AG10803 (cell line): ENCODE measurements at places on chromosomes 7 and 10.
A peak's percentile ranks its signal among the peaks of the same experiment; 100 is the strongest.

DNA sequence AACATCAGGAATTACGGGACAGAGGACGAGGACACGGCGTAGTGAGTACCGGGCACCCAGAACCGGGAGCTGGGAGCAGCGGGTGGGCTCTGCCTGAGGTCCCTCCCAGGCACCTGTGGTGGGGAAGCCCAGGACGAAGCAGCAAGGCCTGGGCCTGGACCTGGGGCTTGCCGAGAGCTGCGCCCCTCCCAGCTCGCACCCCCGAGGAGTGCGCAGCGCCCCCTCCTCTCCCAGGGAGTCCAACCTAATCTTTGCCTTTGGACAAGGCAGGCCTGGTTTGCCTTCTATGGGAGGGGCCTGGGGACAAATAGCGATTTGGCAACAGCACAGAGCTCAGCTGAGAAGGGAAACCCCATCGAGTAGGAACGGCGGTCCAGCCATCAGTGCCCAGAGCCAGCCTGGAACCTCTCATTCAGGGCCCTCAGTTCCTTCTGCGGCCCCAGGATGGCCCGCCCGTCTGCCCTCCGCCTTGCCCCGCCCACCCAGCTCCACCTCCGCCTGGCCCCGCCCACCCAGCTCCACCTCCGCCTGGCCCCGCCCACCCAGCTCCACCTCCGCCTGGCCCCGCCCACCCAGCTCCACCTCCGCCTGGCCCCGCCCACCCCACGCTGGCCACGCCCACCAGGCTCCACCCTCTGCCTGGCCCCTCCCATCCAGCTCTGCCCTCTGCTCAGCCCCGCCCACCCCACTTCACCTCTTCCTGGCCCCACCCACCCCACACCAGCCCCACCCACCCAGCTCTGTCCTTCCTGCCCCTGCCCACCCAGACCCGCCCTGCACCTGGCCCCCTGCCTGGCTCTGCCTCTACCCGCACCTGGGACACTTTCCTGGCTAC, 32.5 kb upstream of the KNDC1 start:
- no peak for DNase-seq

DNA sequence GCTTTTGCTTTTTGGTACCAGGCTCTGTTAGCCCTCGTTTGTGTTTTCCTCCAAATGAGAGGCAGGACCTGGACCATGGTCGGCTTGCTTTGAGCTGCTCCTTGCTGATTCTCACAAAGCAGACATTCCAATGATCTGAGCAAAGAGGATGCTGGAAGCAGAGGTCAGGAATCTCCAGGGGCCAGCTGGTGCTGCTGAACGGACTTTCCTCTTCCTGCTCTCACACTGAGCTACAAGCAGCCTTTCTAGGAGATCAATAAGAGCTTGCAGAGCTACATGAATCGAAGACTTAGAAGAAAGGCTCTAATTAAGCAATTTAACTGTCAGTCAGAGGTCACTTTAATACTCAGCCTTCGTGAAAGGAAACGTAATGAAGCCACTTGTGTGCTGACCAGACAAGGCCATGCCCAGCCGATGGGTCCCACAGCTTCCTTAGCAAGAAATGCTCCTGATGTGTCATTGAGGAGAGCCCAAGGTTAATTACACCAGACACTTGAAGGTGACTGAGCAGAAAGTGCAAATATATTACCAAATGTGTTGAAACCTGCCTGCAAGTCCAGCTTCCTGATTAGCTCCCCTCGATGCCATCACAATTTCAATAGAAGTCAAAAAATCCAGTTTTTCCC, 151.3 kb upstream of the RSU1 start:
- peak; percentile 89 for DNase-seq

DNA sequence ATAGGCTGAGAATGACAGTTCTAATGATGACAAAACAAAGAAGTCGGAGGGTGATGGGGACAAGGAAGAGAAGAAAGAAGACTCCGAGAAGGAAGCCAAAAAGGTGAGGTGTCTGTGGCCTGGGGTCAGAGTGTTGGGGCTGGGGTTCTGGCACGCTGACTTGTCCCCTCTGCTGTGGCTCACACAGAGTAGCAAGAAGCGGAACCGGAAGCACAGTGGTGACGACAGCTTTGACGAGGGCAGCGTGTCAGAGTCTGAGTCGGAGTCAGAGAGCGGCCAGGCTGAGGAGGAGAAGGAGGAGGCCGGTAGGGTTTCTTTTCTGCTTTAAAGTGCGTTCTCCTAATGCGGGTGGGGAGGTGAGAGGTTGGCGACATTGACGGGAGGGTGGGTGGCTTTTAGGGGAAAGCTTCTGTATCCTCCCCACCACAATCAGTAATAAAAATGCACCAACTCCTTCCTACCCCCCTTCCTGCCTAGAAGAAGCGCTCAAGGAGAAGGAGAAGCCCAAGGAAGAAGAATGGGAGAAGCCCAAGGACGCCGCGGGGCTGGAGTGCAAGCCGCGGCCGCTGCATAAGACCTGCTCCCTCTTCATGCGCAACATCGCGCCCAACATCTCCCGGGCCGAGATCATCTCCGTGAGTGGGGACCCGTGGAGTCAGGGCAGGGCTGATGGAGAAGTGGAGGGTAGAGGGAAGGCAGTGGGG, 4.6 kb downstream of the UFSP1 start:
- DNase-seq: no peak

DNA sequence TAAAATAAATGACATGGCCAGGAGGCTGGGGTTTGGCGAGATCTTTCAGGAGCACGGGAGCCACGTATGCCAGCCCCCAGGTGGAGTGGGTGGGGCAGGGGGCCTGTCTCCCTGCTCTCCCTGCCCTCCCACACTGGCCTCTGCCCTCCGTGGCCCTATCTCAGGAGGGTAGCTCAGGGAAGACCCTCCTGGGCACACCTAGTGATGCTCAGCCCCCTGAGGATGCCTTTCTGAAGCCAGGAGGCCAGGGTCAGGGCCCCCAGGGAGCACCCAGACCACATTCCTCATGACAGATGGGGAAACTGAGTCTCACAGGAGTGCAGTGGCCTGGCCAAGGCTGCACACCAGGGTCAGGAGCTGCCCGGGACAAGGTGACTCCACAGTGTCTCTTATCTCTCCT, 223.4 kb downstream of the ELFN1 start:
- no peak for DNase-seq

- no peak for DNase-seq
These were observed 58.3 kb downstream of the CYP26A1 start for GRCh38 chr10:93131986-93132385.

GRCh38 chr7:78020874-78021249, 222.3 kb downstream of the PHTF2 start:
- peak; percentile 23 for DNase-seq

DNA sequence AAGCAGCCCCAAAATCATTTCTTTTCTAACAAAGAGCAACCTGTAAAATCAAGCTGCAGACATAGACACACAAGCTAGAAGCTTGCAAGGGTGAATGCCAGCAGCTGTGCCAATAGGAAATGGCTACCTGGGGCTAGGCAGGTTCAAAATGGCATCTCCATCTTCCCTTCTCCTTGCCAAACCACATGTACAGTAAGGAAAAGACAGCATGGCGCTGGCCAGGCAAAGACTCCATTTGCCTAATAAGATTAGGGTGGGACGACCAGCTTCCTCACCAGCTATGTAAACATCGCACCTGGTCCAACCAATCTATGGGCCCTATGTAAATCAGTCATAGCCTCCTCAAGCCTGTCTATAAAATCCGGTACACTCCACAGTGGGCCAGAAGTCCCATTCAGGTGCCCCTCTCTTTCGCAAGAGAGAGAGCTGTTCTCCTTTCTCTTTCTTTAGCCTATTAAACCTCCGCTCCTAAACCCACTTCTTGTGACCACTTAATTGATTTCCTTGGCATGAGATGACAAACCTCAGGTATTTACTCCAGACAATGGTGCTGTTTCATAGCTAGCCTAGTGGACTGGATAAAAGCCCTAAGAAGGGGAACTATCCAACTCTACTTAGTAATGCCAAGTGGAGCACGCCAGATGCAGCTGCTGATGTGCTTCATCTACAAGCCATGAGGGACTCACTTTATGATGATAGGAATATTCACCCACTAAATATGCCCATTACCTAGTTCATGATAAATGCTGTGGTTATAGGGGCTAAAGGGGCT, 44.1 kb downstream of the HTR7 start:
- no peak for DNase-seq

GRCh38 chr10:61642150-61642571, 20.6 kb upstream of the CABCOCO1 start:
- DNase-seq: peak; percentile 12

- DNase-seq: no peak
These were observed 49.1 kb upstream of the FXYD4 start for GRCh38 chr10:43322331-43322730.

GRCh38 chr10:63646491-63646890, 125.3 kb downstream of the REEP3 start:
- DNase-seq: no peak

DNA sequence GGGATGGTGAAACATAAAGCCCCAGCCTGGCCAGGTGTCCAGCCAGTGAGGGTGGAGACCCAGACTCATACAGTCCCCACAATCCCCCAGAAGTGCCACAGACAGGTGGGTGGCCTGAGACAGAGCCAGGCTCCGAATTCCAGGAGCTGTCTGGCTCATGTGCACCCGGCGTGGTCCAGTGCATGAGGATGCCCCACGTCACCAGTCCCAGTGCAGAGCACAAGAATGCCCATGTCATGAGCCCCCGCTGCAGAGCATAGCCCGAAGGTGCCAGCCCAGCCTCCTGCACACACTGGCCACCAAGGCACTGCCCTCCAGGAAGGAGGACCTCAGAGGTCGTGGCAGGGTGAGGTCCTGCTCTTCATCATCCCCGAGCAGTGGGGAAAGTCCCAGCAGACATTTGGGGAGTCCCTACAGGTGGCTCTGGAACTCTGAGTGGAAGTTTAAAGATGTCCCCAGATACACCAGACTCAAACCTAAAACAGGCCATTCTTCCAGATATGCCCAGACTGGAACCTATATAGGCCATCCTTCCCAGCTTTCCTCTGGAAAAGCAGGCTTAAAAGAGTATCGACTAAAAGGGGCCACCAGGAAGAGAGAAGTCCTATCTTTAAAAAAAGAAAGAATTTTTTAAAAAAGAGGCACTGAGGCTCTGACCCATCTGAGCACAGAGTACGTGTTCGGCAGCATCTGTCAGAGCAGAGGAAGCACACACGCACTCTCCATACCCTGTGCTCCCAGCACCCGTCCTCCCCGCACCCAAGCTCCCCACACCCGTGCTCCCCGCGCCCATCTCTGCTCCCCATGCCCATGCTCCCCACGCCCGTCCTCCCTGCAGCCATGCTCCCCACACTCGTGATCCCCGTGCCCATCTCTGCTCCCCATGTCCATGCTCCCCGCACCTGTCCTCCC, 11.5 kb downstream of the DIP2C start:
- no peak for DNase-seq

GRCh38 chr10:122341141-122341810, 33.2 kb upstream of the PLEKHA1 start:
- no peak for DNase-seq
